ENCODE measurements at places on chromosomes 12 and 14. TPM values are rescaled to one million over a fixed set of nuclear protein-coding genes. Genes with fewer than 3 reads are reported as not detected.

NRXN3 gene
- total RNA-seq = not detected

LRRC10 gene
- not detected for total RNA-seq

GSKIP gene
- 21.9 TPM for total RNA-seq

SDS gene
- not detected for total RNA-seq

ITGB7 gene
- total RNA-seq = 121 TPM

JPH4 gene
- total RNA-seq = 0.25 TPM

SMCO2 gene
- total RNA-seq = 0.32 TPM

SIX6 gene
- total RNA-seq = not detected

SERPINA12 gene
- total RNA-seq = not detected

DTD2 gene
- 25.4 TPM for total RNA-seq

SCNN1A gene
- total RNA-seq = 2.3 TPM

SINHCAF gene
- 184 TPM for total RNA-seq

CAPZA3 gene
- total RNA-seq = not detected

GZMB gene
- total RNA-seq = 1,751 TPM

BDKRB2 gene
- total RNA-seq = not detected

DLK1 gene
- not detected for total RNA-seq

CCDC38 gene
- total RNA-seq = 0.34 TPM

ASCL1 gene
- not detected for total RNA-seq

All from activated CD8-positive, alpha-beta T cell treated with anti-CD3 and anti-CD28 coated beads for 36 hours (primary cell).